ENCODE measurements at places on chromosomes 12 and 14.
A peak's percentile ranks its signal among the peaks of the same experiment; 100 is the strongest.

GRCh38 chr12:66329941-66330340 lies 27.6 kb downstream of the HELB start:
- H3K36me3 ChIP-seq = peaks cover 35% of the 10 kb centered on the region
- H3K4me1 ChIP-seq = no peaks in the 10 kb centered on the region
- H3K27me3 ChIP-seq = no peaks in the 10 kb centered on the region
- no peak overlapping the region for H3K4me3 ChIP-seq

- no peak overlapping the region for H3K4me3 ChIP-seq
- H3K27ac ChIP-seq = no peak overlapping the region
- H3K27me3 ChIP-seq = peaks cover 21% of the 10 kb centered on the region
Measured at GRCh38 chr14:104559028-104559803, 20.3 kb upstream of the C14orf180 start.

DNA sequence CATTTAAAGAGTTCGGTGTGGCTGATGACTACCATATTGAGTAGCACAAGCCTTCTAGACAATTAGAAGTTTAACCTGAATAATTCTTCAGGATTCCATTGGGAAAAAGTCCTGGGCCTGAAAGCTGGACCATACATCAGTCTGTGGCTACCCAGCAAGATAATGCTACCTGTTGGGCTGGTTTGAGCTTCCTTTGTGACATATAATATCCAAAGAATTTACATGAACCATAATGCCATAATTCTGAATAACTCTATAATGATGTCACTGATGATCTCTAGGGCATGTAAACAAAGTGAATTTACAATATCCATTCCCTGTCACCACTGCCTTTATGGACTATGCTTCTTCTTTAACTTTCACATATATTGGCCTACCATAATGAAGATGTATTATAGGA lies 3.8 kb upstream of the YBX3 start:
- no peak for DNase-seq
- no peak overlapping the region for H3K4me3 ChIP-seq
- H3K36me3 ChIP-seq = no peaks in the 10 kb centered on the region

- H3K4me1 ChIP-seq = peaks cover 3% of the 10 kb centered on the region
- H3K36me3 ChIP-seq = no peaks in the 10 kb centered on the region
- H3K27ac ChIP-seq = no peak overlapping the region
- no peak overlapping the region for H3K4me3 ChIP-seq
- no peak for DNase-seq
Measured at GRCh38 chr12:108097160-108097911, 31.8 kb upstream of the WSCD2 start.

DNA sequence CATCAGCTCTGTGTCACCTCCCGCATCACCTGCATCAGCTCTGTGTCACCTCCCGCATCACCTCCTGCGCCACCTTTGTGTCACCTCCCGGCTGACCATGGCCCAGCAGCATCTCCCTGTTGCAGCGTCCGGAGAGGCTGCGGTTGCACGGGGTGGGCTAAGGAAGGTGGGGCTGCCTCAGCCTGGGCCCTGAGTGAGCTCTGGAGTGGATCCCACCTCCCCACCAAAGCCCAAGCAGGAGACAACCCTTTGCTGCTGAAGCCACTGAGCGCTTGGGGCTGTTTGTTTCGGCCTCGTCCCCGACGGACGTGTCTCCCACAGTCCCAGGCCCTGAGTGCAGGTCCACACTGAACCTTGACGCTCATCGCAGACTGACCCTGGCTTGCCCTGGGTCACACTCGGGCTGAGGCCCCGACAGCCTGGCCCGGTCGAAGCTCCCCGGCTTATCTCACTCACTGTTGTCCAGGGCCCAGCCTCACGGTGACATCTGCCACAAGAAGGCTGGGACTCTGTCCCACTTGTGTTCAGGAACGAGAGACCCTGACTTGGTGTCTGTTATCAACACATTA lies 12.2 kb downstream of the TMEM121 start:
- no peak for DNase-seq
- H3K27me3 ChIP-seq = peaks cover 8% of the 10 kb centered on the region
- H3K36me3 ChIP-seq = peaks cover 2% of the 10 kb centered on the region
- no peak overlapping the region for H3K4me3 ChIP-seq
- H3K4me1 ChIP-seq = peaks cover 7% of the 10 kb centered on the region

DNA sequence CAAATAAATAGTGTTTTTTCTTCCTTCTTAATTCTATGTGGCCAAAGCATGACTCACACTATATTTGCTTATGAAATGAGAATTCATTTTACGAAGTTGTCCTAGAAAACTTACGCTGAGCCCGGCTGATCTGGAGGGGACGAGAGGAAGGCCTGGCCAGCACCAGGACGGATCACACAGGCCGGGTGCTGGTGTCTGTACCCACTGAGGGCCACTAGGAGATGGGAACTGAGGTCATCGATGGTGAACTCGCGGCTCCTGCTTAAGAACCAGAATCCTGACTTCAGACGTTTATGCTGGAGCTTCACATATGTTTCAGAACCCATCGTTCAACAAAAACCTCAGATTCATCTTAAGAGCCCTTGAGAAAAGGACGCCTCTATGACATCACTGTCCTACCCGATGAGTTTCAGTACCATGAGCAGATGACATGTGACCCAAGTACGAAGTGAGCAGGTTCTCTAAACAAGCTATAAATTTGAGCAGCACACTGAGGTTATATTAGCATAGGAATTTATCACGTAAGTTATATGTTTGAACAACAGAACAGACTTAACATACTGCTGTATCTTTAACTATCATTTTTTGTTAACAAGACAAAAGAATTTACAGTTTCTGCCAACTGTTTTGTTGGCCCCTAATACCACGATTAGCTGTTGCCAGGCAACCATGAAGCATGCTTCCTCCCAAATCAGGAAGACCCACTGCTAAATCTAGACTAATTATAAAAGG lies 111.9 kb downstream of the FOXN3 start:
- H3K27ac ChIP-seq = peak overlapping the region; percentile 100
- peak; percentile 73 for DNase-seq
- H3K4me3 ChIP-seq = peak overlapping the region; percentile 74
- no peaks in the 10 kb centered on the region for H3K27me3 ChIP-seq
- H3K4me1 ChIP-seq = peaks cover 56% of the 10 kb centered on the region

DNA sequence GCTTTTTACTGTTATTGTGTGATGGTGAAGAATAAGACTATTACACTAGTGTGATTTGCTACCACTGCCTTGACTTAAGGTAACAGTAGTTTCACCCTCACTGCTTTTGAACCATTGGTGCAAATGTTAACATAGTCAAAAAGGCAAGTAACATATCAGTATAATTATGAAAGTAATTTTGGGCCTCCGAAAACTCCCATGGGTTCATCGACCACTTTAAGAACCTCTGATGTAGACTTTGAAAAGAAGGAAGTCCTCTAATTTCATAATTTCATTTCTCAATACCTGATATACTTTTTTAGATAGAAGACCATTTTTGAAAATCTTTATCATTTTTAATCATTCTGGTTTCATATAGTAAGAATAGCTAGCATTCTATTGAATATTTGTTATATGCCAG lies 57.7 kb downstream of the ETNK1 start:
- peaks cover 31% of the 10 kb centered on the region for H3K36me3 ChIP-seq
- H3K4me1 ChIP-seq = peaks cover 12% of the 10 kb centered on the region
- no peak overlapping the region for H3K4me3 ChIP-seq
- H3K27ac ChIP-seq = peak overlapping the region; percentile 31
- H3K27me3 ChIP-seq = no peaks in the 10 kb centered on the region
- no peak for DNase-seq

GRCh38 chr12:43856972-43857371 lies 21.1 kb downstream of the TMEM117 start:
- H3K27ac ChIP-seq = no peak overlapping the region
- no peak for DNase-seq
- H3K27me3 ChIP-seq = no peaks in the 10 kb centered on the region
- peaks cover 4% of the 10 kb centered on the region for H3K4me1 ChIP-seq

DNA sequence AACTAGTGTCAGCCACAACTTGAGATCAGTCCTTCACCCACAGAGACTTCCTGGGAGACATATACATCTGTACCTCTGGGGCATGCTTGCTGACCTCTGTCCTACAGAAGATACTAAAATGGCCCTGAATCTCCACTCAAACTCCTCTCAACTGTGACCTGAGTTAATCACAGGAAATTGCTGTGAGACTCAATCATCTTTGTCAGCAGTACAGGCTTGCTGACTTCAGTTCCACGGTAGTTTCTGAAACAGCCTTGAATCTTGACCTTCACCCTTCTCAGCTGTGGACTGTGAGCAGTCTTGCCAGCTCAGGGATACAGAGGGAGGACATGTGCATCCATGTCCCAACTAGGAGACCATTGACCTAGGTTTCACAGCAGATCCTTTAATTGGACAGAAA lies 1.4 kb upstream of the KLRC1 start:
- H3K27me3 ChIP-seq = no peaks in the 10 kb centered on the region
- H3K27ac ChIP-seq = no peak overlapping the region
- DNase-seq = no peak
- H3K4me1 ChIP-seq = no peaks in the 10 kb centered on the region
- no peak overlapping the region for H3K4me3 ChIP-seq

DNA sequence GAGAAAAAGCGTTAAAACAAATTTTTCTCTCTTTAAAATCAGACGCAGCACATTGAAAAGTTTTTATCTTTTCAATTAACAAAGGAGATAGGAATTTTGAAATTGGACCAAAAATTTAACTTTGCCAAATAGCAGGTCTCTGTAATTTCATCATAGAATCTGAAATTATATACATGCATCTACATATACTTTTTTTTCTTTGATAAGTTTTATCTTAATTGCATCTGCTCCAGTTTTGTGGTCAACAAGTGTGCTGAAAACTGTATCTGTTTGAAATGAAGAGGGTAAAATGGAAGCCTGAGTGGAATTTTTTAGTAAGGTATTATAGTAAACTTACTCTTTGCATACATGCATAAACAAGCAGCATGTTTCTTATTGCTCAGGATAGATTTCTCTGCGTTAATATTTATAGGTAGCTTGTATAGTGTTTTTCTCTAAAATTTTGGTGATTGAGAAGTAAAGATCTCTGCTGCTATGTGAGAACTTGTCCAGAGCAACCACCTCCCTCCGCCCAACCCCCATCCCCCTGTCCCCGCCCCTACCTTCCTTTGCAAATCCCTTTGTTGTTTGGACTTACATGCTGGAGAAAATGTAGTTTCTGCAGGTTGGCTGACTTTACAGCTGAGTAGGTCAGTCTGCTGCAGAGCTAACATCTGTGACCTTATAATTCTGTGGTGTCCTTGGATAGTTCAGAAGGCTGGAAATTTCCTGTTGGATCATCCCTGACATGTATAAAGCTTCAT lies 64.6 kb downstream of the VRK1 start:
- peaks cover 3% of the 10 kb centered on the region for H3K4me1 ChIP-seq
- no peaks in the 10 kb centered on the region for H3K27me3 ChIP-seq
- no peak overlapping the region for H3K27ac ChIP-seq
- H3K36me3 ChIP-seq = peaks cover 41% of the 10 kb centered on the region
- H3K4me3 ChIP-seq = no peak overlapping the region

DNA sequence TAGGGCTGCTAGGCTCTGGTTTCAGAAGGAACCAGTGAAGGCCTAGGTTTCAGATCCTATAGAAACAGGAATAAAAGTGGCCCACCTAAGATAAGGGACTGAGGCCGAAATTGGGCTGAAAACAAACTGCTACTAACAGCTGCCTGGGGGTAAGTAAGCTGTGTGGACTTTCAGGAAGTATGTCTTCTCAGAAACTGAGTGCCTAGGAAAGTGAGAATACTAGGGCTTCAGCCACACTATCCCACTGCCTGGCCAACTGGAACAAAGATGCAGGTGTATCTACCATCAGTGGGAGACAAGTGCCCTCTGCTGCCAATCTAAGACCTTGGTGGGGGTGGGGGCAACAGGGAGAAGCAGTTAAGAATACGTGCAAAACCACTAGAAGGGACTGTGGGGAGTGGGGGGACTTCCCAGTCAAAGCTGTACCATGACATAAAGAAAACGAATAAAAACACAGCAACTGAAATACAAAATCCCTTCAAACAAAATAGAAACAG lies 82.5 kb downstream of the MED13L start:
- peak overlapping the region; percentile 62 for H3K4me3 ChIP-seq
- no peaks in the 10 kb centered on the region for H3K27me3 ChIP-seq
- peaks cover 50% of the 10 kb centered on the region for H3K4me1 ChIP-seq
- H3K27ac ChIP-seq = peak overlapping the region; percentile 93
- DNase-seq = peak; percentile 51
- no peaks in the 10 kb centered on the region for H3K36me3 ChIP-seq

DNA sequence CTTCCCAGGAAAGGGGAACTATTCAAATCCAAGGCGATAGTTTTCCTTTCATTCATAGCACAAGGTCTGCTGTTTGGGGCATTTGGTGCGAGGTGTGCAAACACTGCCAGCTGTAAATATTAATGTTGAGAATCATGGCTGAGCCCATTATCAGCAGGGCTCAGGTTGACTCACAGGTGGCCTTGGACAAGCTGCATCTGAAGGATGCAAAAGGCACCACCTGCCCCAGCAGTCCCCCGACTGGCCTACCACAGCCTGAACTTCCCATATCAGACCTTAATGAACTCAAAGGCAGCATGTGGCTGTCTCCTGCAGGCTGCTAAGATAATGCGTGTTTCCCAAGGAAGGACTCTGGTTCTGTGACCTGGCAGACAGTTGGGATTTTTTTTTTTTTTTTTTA lies 93.3 kb upstream of the MAP1LC3B2 start:
- H3K4me1 ChIP-seq = peaks cover 2% of the 10 kb centered on the region
- H3K4me3 ChIP-seq = no peak overlapping the region
- H3K36me3 ChIP-seq = no peaks in the 10 kb centered on the region
- DNase-seq = no peak
- no peaks in the 10 kb centered on the region for H3K27me3 ChIP-seq

- H3K4me3 ChIP-seq = no peak overlapping the region
Measured at GRCh38 chr12:102960766-102961465, 3.4 kb downstream of the ASCL1 start.

DNA sequence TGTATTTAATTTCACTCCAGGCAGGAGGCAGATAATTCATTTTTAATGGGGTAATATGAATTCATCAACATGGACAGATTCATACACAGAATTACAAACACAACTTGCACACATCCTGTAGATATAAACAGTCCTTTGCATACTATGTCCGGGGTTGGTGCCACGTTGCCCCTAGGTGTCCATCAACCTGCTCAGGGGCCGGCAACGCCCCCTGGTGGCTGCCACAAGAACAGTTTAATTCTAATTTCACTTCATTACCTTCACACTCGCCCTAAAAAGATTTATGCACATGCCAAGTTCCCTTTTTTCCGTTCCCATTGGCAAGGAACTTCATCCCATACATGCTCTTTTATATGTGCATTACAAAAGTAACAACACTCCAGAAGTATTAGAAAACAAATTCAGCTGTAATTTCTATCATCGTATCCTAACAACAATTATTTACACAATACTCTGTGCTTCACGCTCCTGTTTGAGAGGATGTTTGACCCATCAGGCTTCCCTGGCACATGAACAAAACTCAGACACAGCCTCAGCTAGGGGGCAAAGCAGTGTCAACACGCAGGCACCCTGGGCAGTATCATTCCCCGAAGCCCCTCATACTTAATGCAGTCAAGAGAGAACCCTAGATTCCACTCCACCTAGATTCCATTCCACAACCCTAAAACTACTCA lies 15.5 kb downstream of the MANSC1 start:
- no peak overlapping the region for H3K27ac ChIP-seq
- peak; percentile 50 for DNase-seq
- peaks cover 15% of the 10 kb centered on the region for H3K4me1 ChIP-seq
- H3K36me3 ChIP-seq = peaks cover 3% of the 10 kb centered on the region
- H3K4me3 ChIP-seq = no peak overlapping the region
